GM12891 (cell line): ENCODE measurements at places on chromosomes 6 and 20.

- no peak for DNase-seq
These were observed 179.9 kb upstream of the TAB2 start for GRCh38 chr6:149137594-149137993.

- no peak for DNase-seq
These were observed 10.8 kb downstream of the SIM1 start for GRCh38 chr6:100453701-100454521.

- no peak for DNase-seq
These were observed 173.1 kb downstream of the HACE1 start for GRCh38 chr6:104686550-104687175.

DNA sequence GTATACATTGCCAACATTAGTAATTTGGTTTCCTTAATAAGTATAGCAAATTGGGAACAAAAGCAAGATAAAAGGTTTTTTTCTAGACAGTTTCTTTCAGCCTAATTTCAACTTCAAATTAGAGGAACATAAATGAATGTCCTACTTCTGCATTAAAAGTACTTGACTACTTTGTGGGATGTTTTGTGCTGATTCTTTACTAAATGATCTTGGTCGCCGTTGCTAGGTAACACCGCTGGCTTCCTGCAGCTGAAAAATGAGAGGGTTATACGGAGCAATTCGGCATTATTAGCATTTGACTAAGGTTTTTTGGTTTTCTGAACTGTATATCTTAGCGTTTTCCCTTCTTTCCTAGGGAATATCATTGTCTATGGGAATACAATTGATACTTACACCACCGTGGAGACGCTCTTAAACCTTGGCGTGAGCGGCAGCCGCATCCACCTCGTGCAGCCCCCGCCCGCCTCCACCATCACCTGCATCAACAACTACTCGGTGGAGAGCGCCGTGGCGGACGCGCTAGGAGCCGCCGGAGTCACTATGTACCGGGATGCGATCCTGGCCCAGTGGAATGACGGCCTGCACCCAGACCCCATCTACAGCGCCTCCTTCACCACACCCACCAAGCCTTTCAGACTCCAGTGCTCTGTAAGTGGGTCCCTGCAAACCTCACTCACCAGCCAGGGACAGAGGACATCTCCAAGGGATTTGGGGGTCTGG is 90.9 kb upstream of the INSM1 start:
- no peak for DNase-seq

DNA sequence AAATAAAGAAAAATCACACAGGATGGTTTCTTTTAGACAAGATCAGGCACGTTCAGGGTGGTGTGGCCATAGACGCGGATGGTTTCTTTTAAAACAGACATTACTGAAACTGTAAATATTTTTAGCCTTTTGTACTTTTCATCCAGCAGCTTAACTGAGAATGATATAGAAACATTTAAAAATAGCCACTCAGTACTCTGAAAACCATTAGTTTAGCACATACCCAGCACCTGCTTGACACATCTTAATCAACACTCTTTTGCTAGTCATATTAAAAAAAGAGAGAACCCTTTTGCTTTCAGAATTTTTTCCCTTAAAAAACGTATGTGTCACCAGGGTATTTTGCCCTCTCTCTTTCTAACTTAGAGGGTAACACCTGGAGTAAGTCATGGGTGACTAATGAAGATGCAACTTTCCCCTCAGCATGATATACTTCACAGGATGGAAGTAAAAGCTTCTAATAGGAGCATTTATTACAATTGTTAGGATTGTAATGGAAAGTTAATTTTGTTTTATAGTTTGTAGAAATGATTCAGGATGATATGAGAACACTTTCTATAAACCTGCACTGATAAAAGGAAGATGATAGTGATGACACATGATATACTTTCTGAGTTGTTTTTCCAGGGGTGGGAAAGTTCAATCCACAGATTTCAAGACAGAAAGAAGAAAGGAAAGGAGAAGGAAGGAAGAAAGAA is 45.2 kb downstream of the BACH2 start:
- DNase-seq: no peak

- no peak for DNase-seq
These were observed 616 bp downstream of the TUBB start for GRCh38 chr6:30720738-30721197.

- no peak for DNase-seq
These were observed 24.9 kb upstream of the DEFB126 start for GRCh38 chr20:117518-117917.

DNA sequence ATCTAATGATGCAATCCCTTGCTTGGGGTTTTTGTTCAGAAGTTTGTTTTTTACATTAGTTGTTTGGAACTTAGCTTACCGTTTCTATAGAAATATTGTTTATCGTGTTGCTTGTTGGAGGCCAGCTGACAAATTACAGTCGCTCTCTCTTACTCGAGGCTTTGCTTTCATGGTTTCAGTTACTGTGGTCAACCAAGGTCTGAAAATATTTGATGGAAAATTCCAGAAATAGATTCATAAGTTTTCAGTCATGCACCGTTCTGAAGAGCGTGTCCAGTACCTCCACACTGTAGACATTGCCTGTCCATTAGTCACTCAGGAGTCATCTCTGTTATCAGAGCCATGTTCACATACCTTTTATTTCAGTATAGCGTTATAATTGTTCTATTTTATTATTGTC is 47.9 kb downstream of the DEK start:
- DNase-seq: no peak

DNA sequence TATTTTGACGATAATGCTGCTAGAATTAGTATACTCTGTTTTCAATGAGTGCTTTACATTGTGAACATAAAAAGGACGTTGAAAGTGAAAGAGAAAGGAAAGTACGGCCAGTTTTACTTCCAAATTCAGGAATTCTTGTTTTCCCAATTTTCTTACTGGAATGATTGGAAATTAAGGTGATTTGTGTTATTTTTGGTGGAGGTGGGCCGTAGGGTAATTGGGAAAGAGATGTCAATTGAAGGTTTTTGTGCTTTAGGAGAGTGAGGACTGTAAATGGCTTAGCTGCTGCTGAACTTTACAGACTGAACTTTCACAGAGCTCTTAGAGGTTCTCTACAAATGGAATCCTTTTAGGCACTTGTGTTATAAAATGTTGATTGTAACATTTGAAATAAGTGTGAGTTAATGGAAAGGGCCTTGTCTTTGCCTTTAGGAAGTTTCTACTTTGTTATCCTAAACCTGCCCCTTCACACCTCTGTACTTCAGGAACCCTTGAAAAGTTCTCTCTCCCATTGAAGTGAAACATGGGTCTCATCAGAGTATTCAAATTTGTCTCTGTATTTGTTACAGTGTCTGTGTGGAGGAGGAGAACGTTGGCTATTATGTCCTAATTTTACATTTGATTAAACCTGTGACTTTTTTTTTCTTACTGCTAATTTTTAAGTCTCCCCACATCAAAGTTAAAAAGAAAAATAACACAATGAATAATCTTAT is 256.4 kb downstream of the ARID1B start:
- DNase-seq: no peak
